ENCODE measurements at places on chromosomes 1 and 21. TPM values are rescaled to one million over a fixed set of nuclear protein-coding genes. Genes with fewer than 3 reads are reported as not detected.

GRCh38 chr21:21463456-21463855 lies 465.2 kb downstream of the NCAM2 start:
- no peaks in the 10 kb centered on the region for H3K27me3 ChIP-seq
- H3K27ac ChIP-seq, result peak overlapping the region; percentile 41
- H3K4me1 ChIP-seq, result peaks cover 21% of the 10 kb centered on the region
- no peak overlapping the region for H3K4me3 ChIP-seq

DNA sequence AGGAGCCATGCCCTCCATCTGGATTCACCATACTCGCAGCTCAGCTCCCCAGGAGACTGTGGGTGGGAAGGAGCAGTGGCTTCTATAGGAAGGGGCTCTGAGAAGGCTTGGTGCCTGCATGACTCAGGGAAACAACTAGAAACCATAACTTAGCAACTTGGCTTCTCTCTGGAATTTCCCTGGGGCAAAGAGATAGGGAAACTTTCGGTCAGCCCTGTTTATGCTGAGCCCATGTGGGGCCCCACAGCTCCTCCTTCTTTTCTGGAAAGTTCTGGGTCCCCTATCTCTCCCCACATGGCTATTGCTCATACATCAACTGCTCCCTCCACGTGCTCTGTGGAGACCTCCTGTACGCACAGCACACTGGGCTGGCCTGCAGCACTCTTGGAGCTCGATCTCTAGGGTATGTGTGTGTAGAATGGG lies 39.3 kb downstream of the PLEKHA6 start:
- no peaks in the 10 kb centered on the region for H3K4me1 ChIP-seq
- H3K36me3 ChIP-seq, result no peaks in the 10 kb centered on the region
- no peak overlapping the region for H3K4me3 ChIP-seq
- no peak overlapping the region for H3K27ac ChIP-seq
- H3K27me3 ChIP-seq, result peaks cover 5% of the 10 kb centered on the region

The HPCA gene
- 0.69 TPM for total RNA-seq

GRCh38 chr1:234489698-234490077 lies 10.7 kb upstream of the TARBP1 start:
- H3K4me3 ChIP-seq, result no peak overlapping the region
- H3K27ac ChIP-seq, result no peak overlapping the region
- no peaks in the 10 kb centered on the region for H3K36me3 ChIP-seq
- DNase-seq, result no peak

- DNase-seq, result no peak
- H3K27me3 ChIP-seq, result peaks cover 37% of the 10 kb centered on the region
- no peaks in the 10 kb centered on the region for H3K36me3 ChIP-seq
- no peaks in the 10 kb centered on the region for H3K4me1 ChIP-seq
Measured at GRCh38 chr1:55519937-55520683, 304.9 kb upstream of the USP24 start.

All from A673 (cell line).